Lower lobe of right lung (tissue), 2 donors: ENCODE measurements at places on chromosomes 16 and 17. TPM values are rescaled to one million over a fixed set of nuclear protein-coding genes. Genes with fewer than 3 reads are reported as not detected.

- H3K4me1 ChIP-seq = peaks cover 11% of the 10 kb centered on the region
- peak overlapping the region; percentile 34 for H3K4me3 ChIP-seq
- no peaks in the 10 kb centered on the region for H3K27me3 ChIP-seq
Observed at GRCh38 chr16:49491771-49492761, 118.5 kb downstream of the C16orf78 start.

Gene SLFN14
- total RNA-seq = 0.59 TPM

DNA sequence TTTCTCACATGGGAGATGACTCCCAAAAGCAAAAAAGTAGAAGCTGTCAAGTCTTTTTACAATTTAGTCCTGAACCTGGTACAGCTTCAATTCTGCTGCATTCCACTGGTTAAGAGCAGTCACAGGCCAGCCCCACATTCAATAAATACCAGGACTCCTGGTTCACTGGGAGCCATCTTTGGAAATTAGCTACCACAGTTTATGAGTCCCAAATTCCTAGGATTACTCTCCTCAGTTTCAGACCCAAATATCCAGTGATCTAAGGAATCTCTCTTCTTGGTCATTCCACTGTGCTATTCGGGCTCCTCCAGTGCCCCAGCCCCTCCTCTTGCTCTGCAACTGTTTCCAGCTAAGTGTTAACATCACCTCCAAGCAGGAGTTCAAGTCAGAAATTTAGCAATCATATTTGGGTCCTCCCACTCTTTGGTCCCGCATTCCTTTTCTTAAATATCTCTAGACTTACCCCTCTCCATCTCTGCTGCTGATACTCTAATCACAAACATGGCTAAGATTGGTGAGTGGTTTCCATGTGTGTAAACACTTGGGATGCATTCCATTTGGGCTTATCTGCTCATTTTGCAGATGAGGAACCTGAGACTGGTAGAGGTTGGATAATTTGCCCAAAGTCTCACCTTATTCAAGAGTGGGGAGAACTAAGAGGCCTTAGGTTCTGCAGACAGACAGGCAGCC is 9.6 kb upstream of the WIPF2 start:
- DNase-seq = no peak
- H3K4me3 ChIP-seq = no peak overlapping the region
- H3K36me3 ChIP-seq = no peaks in the 10 kb centered on the region
- no peaks in the 10 kb centered on the region for H3K4me1 ChIP-seq
- H3K27me3 ChIP-seq = no peaks in the 10 kb centered on the region

- DNase-seq = peak; percentile 57
- no peaks in the 10 kb centered on the region for H3K36me3 ChIP-seq
- H3K4me3 ChIP-seq = no peak overlapping the region
Observed at GRCh38 chr17:44552361-44552760, 4.9 kb upstream of the FZD2 start.

- peaks cover 72% of the 10 kb centered on the region for H3K4me1 ChIP-seq
- H3K27ac ChIP-seq = peak overlapping the region; percentile 4
- no peak overlapping the region for H3K4me3 ChIP-seq
- H3K36me3 ChIP-seq = no peaks in the 10 kb centered on the region
- H3K27me3 ChIP-seq = no peaks in the 10 kb centered on the region
- no peak for DNase-seq
Observed at GRCh38 chr17:59853168-59853918, 39.4 kb downstream of the TUBD1 start.

Gene KIF2B
- total RNA-seq = not detected
